ENCODE measurements at places on chromosomes 13 and 19. TPM values are rescaled to one million over a fixed set of nuclear protein-coding genes. Genes with fewer than 3 reads are reported as not detected.

GRCh38 chr19:54231077-54231931 lies 8.5 kb upstream of the LILRB3 start:
- DNase-seq = peak; percentile 94

- peak; percentile 44 for DNase-seq
Measured at GRCh38 chr13:34161931-34162543, 344.1 kb downstream of the RFC3 start.

GRCh38 chr13:106063591-106064313 lies 471.7 kb downstream of the EFNB2 start:
- DNase-seq = no peak

- DNase-seq = no peak
Measured at GRCh38 chr19:48868114-48868886, at the start of gene PLEKHA4. TSS of gene PLEKHA4 (minus strand) at chr19:48868617. CDS start at chr19:48867620, 997 bp downstream.

DNA sequence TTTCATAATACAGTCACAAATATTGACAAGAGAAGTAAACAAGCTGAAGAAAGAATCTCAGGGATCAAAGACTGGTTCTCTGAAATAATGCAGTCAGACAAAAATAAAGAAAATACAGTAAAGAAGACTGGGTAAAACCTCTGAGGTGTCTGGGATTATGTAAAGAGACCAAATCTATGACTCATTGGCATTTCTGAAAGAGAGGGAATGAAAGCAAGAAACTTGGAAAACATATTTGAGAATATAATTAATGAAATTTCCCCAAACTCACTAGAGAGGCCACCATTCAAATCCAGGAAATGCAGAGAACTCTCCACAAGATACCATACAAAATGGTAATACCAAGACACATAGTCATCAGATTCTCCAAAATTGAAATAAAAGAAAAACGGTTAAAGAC lies 53.0 kb upstream of the GPC6 start:
- DNase-seq = no peak

- no peak for DNase-seq
Measured at GRCh38 chr19:10321874-10322835, 6.3 kb upstream of the FDX2 start.

DNA sequence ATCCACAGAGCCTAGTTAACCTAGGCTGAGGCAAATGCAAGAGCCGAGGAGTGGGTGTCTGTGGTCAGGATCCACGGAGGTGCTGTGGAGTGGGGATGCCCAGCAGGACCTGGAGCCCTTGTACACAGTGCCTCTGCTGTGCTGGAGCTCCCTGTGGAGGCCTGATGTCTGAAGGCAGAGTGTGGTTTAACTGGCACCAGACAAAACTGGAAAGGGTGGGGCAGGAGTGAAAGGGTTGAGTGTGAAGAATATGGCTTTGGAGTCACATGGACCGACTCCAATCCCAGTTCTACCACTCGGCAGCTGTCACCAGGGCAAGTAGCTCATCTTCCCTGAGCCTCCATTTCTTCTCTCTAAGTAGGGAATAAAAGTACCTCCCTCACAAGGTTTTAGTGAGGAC lies 60.3 kb upstream of the GPR12 start:
- no peak for DNase-seq

DNA sequence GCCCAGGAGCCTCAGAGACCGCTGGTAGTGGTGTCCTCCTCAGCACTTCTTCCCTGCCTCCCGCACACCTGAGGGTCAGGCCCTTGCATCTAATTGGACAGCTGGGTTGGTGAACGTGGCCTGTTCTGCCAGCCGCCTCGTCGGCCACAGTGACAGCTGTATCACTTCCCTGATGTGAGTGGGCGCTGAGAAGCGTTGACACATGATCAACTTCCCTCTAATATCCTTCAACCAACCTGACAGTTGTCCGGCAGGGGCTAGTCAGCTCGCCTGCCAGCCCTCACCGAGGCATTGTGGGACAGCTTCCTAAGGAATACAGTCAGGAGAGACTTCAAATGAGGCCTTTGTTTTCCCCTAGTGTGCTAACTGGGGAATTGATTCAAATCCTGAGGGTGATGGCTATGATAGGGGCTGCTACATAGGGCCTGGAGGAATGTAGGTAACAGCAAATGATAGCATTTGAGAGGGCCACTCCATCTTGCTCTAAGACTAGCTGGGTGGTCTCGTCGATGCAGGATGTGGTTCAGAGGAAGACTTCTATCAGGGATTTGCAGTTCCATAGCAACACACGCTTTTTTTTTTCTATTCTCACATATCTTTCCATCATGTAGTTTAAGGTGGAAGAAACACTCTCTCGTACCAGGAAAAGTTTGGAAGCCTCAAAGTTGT lies 230.8 kb downstream of the TSHZ3 start:
- DNase-seq = no peak

- no peak for DNase-seq
Measured at GRCh38 chr19:31334101-31334848, 15.0 kb downstream of the TSHZ3 start.

- peak; percentile 10 for DNase-seq
Measured at GRCh38 chr13:89695343-89696257, 1651.9 kb upstream of the MIR17HG start.

DNA sequence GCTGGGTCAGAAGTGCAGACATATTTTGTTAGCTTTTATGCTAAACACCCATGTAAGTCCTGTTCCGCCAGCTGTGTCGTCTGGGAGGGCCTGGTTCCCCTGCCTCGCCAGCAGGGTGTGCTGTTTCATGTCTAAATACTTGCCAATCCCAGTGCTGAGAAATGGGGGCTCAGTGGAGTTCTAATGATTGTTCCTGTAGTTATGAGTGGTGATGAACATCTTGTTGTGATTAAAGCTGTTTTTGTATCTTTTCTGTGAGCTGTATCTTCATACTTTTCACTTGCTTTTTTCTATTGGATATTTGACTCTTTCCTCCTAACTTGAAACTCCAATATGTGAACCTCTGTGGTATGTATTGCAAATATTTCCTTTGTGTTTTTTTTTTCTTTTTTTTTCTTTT lies 32.7 kb downstream of the KDM4B start:
- DNase-seq = no peak

- no peak for DNase-seq
Measured at GRCh38 chr13:91214031-91214430, 133.5 kb upstream of the MIR17HG start.

GRCh38 chr19:55597501-55597921 lies 1.8 kb downstream of the FIZ1 start:
- DNase-seq = no peak

DNA sequence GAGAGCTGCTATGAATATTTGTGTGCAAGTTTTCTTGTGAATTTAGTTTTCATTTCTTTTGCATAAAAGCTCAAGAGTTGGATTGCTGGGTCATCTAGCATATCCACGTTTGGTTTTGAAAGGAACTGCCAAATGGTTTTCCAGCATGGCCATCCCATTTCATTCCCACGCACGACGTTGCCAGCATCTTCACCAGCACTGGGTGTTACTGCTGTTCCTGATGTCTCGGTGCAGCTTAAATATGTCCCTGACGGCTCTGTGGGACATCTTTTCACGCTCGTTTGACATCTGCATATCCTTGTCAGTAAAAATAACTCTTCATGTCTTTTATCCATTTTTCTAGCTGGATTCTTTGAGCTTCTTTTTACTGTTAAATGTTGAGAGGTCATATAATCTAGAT lies 123.7 kb downstream of the ATP11A start:
- no peak for DNase-seq

GRCh38 chr13:106865716-106866440 lies 297.9 kb upstream of the ARGLU1 start:
- DNase-seq = no peak

- peak; percentile 63 for DNase-seq
Measured at GRCh38 chr13:102555914-102556553, 40.8 kb upstream of the TPP2 start.

- DNase-seq = peak; percentile 21
Measured at GRCh38 chr13:84237143-84237542, 354.9 kb upstream of the SLITRK1 start.

The IZUMO4 gene
- polyA plus RNA-seq = 11.8 TPM

The ERICH4 gene
- polyA plus RNA-seq = not detected

The PLK5 gene
- 1.1 TPM for polyA plus RNA-seq

The MCEMP1 gene
- polyA plus RNA-seq = not detected

The CLEC11A gene
- polyA plus RNA-seq = 5.7 TPM

The KBTBD6 gene
- polyA plus RNA-seq = 6.1 TPM

The PCP2 gene
- polyA plus RNA-seq = not detected

The PSG7 gene
- not detected for polyA plus RNA-seq
